ENCODE measurements at places on chromosomes 7 and 10.

- DNase-seq = no peak
These were observed 8.5 kb downstream of the DYNC2I1 start for GRCh38 chr7:158864833-158865232.

DNA sequence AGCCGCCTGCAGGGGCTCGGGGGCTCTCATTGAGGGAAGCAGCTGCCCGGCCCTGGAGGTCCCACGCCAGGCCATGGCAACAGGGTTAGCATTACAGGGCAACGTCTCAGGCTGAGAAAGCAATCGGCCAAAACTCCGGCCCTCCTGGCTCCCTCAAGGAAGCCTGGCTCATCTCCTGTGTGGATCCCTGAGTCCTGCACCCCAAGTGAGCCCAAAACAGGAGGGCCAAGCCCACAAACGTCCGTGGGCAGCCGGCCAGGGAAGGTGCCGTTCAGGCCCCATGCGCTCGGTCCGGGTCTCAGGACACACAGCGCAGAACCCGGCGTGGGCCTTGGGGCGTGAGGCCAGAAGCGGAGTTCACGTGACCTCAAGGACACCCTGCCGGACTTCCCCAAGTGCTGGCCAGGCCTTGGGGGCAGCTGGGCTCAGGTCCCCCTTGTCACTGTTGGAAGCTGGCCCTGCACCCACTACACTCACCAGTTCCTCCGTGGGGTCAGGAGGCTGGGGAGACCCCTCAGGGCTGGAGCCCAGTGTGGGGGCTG is 8.0 kb upstream of the PWWP2B start:
- DNase-seq = no peak

- no peak for DNase-seq
These were observed 42.8 kb downstream of the GLI3 start for GRCh38 chr7:42194238-42194637.

GRCh38 chr7:93578762-93579161 is 4.2 kb upstream of the CALCR start:
- DNase-seq = no peak

DNA sequence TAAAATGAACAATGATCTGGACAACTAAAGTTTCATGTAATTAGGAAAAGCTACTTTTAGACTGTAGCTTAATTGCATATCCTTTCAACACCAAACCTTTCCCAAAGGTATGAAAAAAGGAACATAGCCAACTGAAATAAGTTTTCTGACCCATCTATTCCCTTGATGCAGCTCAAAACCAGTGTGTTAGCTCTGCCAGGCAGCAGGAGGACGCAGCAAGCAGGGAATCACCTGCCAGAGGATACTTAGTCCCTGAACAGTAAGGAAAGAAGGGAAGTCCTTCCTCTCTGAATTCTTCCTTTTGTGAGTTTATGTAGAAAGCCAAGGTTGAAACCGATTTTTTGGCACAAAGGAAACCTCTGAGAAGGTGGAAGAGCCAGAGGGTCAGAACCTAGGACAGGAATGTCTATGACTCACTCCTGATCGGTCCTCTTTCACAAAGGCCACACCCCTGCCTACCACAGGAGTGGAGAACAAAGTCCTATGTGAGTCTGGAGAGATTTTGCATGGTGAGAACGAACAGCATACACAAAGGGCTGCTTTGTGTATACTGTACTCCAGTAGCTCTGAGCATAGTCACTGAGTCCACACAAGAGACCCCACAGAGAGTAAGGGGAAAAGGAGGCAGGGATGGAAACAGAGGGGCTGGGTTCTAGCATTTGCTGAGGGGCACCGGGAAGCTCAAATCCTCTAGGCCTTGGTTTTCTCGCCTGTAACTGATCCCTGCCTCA is 68.8 kb upstream of the GSDME start:
- peak; percentile 71 for DNase-seq

- DNase-seq = peak; percentile 82
These were observed 25.1 kb downstream of the PARD3 start for GRCh38 chr10:34789966-34790506.
